ENCODE measurements at places on chromosomes 5 and 9.

- no peak for DNase-seq
Observed at GRCh38 chr9:127279717-127280285, 15.2 kb downstream of the GARNL3 start.

DNA sequence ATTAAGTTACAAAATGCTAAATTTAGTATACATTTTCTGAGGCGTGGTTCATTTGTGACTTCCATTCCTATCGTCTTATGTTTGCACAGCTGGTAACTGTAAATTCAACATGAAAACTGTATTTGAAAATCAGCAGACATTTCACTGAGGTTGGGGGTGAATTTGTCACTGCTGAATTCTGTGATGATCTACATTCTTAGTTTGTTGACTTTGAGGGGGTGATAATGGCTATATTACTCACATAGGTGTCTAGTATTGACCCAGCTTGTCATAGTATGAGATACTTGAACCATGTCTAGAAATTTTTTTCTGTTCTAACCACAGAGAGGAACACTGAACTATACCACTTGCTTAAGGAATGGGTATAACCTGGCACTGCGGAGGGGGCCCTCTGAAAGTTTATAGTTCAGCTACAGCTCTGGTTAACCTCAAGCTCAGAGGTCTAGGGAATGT, 313.3 kb downstream of the PIK3R1 start:
- no peak for DNase-seq

GRCh38 chr9:136623842-136624183, 38.9 kb upstream of the EGFL7 start:
- no peak for DNase-seq

GRCh38 chr5:80755626-80756025, 100.8 kb upstream of the DHFR start:
- DNase-seq, result no peak

DNA sequence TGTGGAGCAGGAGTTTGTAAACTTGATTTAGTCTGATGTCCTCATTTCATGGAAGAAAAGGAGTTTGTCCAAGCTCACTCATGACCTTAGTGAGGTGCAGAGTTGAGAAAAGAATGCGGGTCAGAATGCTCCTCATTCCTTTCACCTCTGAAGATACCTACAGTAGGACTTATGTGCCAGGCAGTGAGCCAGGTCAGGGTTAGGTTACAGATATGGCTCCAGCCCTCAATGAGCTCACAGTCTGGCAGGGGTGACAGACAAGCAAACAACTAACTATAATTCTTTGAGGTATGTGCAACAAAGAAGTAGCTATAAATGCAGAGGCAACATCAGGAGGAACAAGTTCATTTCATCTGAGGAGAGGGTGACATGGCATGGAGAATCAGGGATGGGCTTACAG, 102.5 kb downstream of the SPATA31D1 start:
- DNase-seq, result no peak

DNA sequence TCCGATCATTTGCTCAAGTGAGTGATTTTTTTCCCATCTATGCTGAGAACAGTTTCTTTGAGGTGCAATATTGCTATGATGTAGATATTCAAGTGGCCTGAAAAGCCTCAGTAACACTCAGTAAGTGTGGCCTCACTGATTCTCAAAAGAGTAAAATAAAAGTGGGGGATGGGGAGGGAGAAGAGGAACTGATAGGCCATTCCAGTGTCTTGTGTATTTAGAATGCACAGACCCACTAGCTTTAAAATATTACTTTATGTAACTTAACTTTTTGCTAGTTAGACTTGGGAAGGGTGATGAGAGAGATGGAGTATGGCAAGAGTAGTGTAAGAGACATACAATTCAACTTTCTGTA, 79.5 kb upstream of the ZNF608 start:
- DNase-seq, result no peak

GRCh38 chr5:59832577-59833301, 60.8 kb downstream of the PDE4D start:
- no peak for DNase-seq

DNA sequence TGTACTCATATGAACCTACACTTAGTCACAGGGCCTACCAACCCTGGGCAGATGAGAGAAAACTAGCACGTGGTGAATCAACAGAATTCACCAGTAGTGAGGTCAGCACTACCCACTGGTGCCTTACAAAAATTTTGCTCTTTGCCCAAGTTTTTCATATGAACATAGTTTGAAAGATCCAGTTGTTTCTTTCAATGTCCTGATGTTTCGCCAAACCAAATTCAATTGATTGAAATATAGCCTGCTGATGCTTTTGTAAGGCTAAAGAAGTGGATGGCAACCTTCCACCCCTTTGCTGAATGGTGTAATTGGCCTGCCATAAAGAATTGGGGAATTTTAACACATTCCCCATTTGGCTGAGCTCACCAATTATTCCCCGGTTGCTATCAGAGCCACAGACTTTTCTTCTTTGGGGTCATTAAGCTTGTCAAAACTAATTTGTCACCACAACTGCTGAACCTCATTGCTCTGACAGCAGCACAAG, 339.2 kb downstream of the GLIS3 start:
- DNase-seq, result no peak

Data from activated naive CD8-positive, alpha-beta T cell treated with anti-CD3 and anti-CD28 coated beads, Interleukin-2, amount 50 U/mL, for 16 hours (primary cell).